Non-pigmented ciliary epithelial cell (primary cell): ENCODE measurements at places on chromosomes 2 and 18.

- no peak for DNase-seq
Observed at GRCh38 chr2:24354395-24354794, 5.9 kb downstream of the ITSN2 start.

- no peak for DNase-seq
Observed at GRCh38 chr18:10057401-10057893, 143.6 kb downstream of the VAPA start.

DNA sequence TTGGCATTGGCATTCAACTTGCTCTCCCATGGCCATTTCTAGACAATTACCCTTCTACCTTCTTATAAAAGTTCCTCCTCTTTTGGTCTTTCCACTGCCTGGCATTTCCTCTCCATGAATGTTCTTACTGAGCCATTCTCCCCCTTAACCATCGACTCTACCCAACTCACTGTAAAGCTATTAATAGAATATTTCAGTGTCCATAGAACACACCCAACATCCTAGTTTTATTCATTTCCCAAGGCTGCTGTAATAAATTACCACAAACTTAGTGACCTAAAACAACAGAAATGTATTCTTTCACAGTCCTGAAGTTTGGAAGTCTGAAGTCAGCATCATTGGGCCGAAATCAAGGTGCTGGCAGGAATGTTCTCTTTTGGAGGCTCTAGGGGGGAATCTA lies 170.0 kb upstream of the ATP5MC3 start:
- DNase-seq, result no peak

DNA sequence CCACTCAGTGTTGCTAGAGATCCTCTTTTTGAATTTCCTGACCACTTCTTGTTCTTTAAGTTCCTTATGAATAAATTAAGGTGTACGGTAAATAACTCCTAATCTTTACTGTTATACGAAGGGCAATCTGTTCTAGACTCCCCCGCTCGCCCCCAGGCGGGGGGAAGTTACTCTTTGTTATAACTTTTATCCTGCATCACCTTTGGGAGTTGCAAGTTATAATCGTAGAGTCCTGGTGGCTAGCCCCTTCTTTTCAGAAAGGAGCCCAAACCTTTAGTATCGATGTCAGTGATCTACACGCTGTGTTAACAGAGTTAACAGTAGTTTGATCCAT lies 652 bp downstream of the GCA start:
- DNase-seq, result no peak

- DNase-seq, result no peak
Observed at GRCh38 chr2:19235308-19235707, 123.1 kb downstream of the OSR1 start.

DNA sequence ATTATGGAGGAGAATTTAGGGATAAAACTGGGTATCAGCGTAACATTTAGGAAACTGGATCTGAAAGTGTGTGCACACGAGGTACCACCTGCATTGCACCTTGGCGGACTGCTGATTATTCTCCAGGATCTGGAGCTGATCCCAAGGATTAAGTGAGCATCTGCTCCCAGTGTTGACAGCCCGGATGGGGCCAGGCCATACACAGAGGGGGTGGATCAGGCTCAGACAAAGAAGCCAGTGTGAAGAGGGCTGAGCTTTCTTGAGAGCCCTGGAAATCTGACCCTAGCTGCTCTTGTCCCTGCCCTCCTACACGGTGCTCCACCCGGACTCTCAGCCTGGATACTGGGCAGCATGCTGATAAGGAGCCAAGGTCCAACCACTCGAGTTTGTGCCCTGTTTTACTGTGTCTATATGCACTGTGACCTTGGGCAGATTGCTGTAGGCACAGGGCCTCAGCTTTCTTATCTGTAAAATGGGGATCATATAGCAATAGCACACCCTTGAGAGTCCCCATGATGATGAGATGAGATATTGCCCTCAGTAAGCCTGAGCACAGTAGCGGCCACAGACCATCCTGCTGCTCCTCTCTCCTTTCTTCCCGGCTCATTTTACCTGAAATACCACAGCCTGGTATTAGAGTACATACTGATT lies 396.8 kb upstream of the CELF4 start:
- DNase-seq, result no peak

DNA sequence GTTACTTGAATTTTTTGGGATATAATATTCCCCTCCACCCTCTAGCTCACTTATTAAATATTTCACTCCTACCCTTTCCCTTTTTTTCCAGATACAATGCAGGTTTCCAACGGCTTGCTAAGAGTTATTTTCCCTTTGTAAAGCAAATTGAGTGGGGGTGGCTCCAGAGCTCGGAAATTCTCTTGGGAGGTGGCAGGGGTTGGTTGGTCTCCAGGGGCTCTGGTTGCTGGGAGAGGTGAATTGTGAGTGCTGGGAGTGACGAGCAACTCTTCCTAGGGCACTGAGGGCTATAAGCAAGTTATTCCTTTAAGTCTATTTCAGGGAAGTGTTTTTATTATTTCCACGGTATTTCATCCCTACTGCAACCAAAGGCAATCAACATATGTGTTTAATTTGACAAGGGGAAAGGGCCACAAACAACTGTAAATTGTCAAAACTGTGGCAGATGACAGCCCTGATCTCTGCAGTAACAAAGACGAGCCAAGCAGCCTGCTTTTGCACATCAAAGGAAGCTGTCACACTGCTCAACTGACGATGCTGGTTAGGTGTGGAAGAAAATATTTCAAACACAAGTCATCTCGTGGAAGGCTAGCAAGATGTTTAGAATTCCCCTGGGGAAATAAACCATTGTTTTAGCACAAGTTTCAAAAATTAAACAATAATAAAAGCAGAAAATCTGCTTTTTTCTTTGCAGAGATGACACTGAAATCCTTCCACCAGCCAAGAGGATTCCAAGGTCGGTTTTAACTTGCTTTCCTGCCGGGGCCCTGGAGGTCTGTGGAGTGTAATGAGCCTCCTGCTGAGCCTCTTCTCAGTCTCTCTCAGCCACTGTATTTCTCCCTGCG lies 34.8 kb upstream of the ASXL2 start:
- no peak for DNase-seq

- DNase-seq, result no peak
Observed at GRCh38 chr18:44771956-44772917, 91.5 kb downstream of the SETBP1 start.

GRCh38 chr2:190882856-190883582 lies 2.4 kb downstream of the GLS start:
- no peak for DNase-seq

DNA sequence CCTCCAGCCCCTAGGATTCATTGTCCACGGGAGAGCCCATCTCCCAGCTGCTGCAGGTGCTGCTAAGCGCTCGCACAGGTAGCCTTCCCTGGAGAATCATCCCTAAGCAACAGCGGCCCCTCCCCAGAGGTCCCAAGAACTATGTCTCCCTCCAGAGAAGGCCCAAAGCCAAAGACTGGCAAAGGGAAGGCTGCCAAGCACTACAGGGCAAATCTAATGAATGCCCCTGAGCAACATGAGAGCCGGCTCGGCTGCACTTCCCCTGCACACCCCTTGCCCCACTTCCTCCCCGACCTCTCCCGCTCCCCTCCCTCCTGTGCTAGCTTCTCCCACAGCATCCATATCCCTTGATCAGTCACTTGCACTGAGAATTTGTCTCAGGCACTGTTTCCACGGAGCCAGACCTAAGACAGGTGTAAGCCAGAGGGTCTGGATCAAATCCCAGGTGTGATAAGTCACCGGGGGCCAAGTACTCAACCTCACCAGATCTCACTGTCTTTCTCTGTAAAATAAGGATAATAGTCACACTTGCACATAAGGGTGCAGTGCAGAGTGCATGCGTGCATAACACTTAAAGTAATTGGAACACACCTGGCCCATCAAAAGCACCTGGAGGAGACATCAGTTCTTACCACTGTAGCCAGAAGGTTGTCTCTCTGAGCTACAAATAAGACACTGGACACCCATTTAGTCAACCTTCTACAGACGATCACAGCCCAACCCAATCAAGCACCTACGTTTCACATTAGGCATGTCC lies 20.1 kb upstream of the COL6A3 start:
- no peak for DNase-seq
